ENCODE measurements at places on chromosomes 1 and 21.

DNA sequence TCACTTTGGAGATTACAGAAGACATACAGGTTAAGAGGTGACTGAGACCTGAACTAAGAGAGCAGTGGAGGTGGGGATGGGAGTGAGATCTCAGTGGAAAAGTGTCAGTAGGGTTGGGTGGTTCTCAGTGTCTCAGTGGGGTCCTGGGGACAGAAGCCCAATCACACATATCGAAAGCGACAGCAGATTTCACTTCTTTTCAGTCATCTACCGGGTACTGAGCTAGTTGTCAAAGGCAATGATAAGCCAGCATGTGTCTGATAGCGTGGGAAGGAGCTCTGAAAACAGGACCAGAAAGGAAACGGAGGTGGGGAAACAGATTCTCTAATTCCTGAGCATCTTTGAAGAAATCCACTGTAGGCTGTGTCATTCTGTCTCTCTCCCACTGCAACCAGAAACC lies 59.5 kb downstream of the RHOU start:
- DNase-seq: no peak

DNA sequence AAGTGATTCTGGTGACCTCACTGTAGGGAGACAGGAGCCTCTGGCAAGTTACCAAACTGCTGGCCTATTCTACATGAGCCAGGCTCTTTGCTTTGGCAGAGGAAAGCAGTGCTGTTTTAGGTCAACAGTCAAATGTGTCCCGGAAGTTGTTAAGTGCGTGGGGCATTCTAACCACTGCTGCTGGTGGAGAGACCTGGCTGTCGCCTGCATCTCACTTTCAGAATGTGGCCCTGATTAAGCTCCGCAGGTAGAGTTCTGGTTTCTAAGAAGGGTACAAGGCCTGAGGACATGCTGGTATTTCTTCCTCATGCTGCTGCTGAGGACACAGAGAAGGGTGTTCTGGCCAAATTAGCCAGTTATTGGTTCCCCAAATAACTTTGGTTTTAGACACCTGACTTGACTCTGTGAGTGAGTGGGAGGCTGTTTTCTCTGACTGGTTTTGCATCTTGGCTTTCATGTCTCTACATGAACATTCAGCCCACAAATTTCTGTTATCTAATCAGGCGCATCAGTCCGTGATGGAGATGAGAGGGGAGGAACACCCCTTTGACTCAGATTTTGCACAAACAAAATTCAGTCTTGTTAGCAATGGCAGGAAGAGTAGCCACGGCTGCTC lies 120.8 kb downstream of the LMO4 start:
- DNase-seq: peak; percentile 54

GRCh38 chr1:149997585-149998262 lies 12.8 kb downstream of the OTUD7B start:
- peak; percentile 18 for DNase-seq

GRCh38 chr1:22819361-22819760 lies 108.7 kb downstream of the EPHB2 start:
- DNase-seq: no peak

DNA sequence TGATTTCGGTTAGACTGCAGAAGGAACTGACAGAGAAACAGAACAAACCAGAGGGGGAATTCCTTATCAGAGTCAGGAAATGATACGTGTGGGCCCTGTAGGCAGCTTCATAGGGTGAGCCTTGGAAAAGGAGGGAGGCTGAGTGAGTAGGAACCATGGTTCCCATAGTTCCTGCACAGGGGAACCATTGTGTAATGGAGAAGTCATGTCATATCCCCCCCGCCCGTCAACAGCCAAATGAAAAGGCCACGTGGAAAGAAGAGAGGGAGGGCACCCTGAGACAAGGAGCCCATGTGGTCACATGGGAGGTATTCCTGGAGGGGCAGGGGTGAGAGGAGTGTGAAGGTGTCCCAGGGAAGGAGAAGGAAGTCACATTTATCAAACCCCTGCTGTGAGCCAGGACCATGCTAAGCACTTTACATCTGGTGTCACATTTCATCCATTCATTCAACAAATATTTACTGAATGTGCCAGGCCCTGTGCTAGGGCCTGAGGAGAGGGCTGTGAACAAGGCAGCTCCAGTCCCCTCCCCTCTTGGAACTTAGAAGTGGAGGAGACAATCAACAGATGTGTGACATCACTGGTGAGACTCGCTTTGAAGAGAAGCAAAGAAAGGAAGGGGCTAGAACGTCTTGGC lies 15.7 kb upstream of the FGR start:
- no peak for DNase-seq

DNA sequence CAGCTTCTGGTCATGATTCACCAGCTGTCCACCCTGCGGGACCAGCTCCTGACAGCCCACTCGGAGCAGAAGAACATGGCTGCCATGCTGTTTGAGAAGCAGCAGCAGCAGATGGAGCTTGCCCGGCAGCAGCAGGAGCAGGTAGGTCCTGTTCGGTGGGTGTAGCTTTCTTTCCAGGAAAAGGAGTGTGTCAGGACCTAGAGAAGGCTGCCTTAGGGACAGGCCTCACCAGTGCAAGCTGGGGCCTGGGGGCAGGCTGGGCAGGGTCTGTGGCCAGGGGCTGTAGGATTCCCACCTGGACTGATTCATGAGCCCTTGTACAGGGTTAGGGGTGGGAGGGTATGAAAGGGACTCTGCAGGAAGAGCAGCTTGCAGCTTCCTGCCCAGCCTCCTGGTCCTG lies 35.3 kb downstream of the ETNK2 start:
- no peak for DNase-seq

GRCh38 chr1:117250061-117250606 lies 39.4 kb upstream of the VTCN1 start:
- DNase-seq: no peak

GRCh38 chr1:86848654-86849053 lies 65.3 kb downstream of the SELENOF start:
- no peak for DNase-seq

DNA sequence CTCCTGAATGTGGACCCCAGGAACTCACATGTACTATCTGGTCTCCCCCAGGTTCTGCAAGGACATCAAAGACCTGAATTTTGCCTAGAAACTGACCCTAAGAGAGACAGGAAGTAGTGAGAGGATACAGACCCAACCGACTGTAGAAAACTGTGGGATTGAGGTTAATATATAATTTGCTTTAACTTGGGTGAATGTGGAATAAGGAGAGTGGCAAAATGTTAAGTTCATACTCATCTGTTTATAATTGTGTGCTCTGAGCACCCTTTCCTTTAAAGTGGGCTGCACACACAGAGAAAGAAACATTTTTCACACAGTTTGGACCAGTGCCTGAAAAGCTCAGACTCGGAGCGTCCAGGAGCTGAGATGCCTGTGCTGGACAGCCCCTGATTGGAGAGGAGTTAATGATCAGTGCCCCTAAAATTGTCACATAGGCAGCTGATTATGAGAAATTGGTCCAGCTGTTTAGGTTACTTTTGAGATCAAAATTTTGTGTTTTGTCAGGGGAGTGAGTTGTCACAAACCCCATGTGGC lies 37.2 kb downstream of the ROR1 start:
- no peak for DNase-seq

GRCh38 chr1:110050602-110051261 lies 16.3 kb downstream of the STRIP1 start:
- DNase-seq: no peak

GRCh38 chr1:98336472-98337083 lies 324.9 kb upstream of the SNX7 start:
- DNase-seq: no peak

- no peak for DNase-seq
Observed at GRCh38 chr1:99250728-99251127, 13.6 kb upstream of the PLPPR4 start.

DNA sequence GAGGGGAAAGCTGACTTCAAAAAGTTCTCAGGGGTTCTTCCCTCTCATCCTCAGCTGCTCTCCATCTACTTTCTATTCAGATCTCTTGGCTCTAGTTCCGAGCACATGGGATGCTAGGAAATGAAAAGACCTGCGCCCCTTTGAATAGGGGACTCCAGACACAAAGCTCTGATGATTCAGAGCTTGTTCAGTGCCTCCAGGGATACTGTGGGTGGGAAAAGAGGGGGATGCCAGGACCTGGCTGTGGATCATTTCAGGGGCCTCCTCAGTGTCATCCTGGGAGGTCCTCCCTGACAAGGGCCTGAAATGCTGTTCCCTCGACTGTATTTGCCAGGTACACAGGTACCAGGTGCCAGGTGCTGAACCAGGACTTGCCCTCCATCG lies 943 bp upstream of the KIAA0040 start:
- no peak for DNase-seq

DNA sequence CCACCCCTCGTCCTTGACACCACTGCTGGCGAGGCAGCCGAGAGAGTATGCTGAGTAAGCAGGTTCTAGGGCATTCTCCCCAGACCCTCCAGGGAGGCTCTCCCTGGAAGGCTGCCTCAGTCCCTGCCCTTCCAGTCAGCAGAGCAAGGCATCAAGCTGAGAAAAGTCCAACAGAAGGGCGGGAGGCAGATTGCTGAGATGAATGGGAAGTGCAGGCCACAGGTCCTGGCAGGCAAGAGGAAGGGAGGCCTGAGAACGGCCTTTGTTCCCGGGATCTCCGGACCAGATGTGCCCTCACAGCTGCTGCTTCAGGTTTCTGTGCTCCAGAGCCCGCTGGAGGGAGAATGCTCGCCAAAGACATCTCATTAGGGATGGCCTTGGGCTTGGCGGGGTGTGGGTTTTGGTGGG lies 270.0 kb upstream of the VAMP3 start:
- no peak for DNase-seq

GRCh38 chr1:189405419-189405818 lies 1072.2 kb downstream of the BRINP3 start:
- no peak for DNase-seq

DNA sequence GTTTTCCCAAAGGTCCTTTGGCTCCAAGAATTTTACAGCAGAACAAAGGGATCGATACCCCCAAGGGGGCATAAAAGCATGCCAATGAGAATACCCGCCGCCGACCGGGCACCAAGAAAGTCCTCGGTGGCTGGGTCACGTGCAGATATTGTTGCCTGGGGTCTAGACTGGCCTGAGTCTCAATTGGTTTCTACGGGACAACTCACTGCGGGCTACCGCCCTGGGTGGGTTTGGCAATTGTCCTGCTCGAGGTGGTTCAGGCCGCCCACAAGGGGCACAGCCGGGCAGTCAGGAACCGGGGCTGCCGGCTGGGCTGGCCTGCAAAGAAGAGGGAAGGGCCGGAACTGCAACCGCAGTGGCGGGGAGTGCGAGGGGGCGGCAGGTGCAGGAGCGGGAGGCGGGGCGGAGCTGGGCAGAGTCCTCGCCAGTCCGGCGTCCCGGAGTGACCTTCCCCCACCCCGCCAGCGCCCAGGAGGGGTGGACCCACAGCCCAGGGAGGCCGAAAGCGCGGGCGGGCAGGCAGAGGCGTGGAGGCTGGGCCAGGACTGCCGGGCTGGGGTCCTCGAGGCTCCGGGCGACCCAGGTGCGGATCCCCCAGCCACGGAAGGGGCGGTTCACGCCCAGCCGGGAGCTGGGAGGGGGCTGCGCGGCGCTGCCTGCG lies 926 bp upstream of the ATP1B1 start:
- DNase-seq: peak; percentile 19

DNA sequence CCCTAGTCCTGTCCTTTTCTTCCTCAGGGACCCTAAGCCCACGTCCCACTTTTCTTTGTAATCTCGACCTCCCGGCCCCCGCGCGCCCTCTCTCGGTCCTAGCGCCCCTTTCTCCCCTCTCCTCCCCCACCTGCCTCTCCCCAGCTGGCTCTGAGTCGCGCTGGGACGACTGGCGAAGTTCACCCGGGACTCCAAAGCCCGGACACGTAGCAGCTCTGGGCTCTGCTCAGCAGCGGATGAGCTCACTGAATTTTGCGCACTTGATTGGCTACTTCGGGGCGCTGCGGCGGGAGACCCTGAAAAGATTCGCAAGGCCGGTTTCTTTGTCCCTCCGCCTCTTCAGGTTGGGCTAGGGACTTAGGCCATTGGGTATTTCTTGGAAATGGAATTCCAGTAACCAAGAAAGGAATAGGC lies 16.3 kb upstream of the ACKR1 start:
- peak; percentile 61 for DNase-seq

- no peak for DNase-seq
Observed at GRCh38 chr1:184492536-184492935, 105.7 kb downstream of the C1orf21 start.

GRCh38 chr1:156677616-156678596 lies 699 bp upstream of the NES start:
- DNase-seq: no peak

GRCh38 chr1:244183037-244183436 lies 132.0 kb downstream of the ZBTB18 start:
- no peak for DNase-seq

- no peak for DNase-seq
Observed at GRCh38 chr1:7380712-7381111, 390.4 kb upstream of the VAMP3 start.

DNA sequence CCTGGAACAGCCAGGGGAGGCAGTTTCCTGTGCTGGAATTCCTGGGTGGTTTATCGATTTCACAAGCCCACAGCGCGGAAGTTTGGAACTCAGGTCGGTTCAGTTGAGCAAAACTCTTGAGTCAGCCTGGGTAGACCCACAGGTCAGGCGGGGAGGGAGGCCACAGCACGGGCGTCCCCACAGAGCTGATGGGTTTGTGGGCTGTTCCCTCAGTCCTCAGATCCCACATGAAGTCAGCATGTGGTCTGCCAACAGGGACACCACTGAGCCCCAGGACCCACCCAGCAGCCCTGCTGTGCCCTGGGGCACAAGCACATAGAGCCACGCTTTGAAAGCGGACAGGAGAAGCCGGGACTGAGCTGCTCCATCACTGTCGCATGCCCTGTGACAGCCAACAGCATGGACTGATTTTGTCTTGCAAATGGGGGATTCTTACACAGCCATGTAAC lies 17.4 kb downstream of the BMP8A start:
- no peak for DNase-seq

DNA sequence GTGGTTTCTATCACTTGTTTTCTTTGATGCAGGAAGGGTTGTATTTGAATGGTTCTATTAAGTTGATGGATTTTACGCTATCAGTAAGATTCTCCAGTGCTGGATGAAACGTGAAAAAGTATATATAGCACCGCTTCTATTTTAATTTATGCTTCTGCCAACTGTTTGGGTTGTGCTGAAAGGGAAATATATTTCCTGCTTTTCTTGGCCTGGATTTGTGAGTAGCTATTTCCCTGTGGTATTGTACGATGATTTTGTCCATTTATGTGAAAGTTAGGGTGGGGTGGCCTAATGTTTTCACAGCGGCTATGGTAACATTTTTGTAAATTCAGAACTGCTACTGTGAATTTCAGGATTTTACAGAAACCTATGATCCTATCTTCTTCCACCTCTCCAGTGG lies 322 bp downstream of the C1orf162 start:
- DNase-seq: no peak

GRCh38 chr1:5312862-5313261 lies 658.5 kb downstream of the AJAP1 start:
- no peak for DNase-seq

GRCh38 chr1:175129182-175129581 lies 61.5 kb downstream of the TNN start:
- DNase-seq: no peak

- DNase-seq: no peak
Observed at GRCh38 chr1:155607708-155608107, 2.3 kb upstream of the MSTO1 start.

- DNase-seq: no peak
Observed at GRCh38 chr1:57067863-57068262, 102.0 kb upstream of the C8B start.

GRCh38 chr1:236581528-236581927 lies 22.8 kb downstream of the HEATR1 start:
- DNase-seq: no peak
